ENCODE measurements at places on chromosomes 7 and 10.

DNA sequence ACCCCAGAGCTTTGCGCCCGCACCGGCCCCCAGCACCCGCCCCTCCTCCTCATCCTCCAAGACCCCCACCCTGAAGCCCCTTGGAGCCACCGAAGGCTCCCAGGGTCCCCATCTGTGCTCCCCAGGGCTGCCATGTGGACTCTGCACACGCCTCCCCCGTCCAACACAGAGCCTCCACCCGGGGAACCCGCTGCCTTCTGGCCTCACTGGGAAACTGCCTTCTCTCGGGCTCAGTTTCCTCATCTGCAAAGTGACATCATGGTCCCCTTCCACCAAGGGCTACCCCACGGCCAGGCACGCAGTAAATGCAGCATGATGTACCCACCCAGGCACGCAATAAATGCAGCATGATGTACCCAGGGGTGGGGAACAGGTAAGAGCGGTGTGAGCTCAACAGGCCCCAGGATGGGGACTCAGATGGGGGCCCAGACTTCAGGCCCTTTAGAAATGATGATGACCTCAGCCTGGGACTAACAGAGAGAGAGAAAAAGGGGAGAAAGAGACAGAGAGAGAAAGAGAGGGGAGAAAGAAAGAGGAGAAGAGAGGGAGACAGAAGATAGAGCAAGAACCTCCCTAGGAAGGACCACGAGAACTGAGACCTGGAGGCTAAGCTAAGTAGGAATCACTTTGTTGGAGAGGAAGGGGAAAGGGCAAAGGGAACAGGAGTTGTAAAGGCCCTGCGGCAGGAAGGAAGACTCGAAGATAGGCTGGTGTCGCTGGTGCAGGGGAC is 2.5 kb upstream of the MICALL2 start:
- DNase-seq, result no peak

- no peak for DNase-seq
Measured at GRCh38 chr7:151551820-151552219, 32.1 kb upstream of the RHEB start.

GRCh38 chr10:62844280-62845011 is 28.3 kb upstream of the EGR2 start:
- DNase-seq, result no peak

DNA sequence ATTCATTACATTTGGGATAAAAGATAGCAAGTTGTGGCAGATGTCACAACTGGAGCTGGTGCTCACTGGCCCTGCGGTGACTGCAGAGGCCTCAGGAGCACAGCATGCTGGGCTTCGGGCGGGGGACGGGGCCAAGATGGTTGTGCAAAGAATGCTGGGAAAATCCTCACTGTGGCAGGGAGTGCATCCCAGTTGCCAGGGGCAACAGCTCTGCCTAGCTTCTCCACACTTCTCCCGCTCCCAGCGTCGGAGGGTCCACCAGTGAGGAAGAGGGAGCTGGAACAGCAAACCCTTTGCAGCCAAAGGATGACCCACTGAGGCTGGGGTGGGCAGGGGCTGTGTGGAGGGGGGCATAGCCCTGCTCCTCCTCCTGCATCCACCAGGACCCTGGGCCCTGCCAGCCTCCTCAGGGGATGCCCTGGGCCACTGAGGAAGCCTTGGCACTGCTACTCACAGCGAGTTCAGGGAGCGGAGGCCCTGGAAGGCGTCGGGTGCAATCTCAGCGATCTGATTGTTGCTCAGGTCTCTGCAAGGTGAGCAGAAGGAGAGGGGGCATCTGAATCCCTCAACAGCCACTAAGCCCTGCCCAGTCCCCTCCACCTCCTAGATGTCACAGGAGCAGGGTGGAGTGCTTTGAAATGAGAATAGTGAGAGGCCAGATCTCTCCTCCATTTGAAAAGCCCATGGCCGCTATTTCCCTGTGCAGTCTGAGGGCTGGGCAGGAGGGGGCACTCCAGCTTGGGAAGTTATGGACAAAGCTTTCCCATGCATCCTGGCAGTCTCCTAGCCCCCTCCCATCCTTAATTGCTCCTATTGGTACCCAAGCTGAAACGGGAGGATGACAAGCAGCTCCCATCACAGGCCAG is 126.5 kb downstream of the SLIT1 start:
- no peak for DNase-seq

- DNase-seq, result no peak
Measured at GRCh38 chr10:95501203-95502094, 59.7 kb downstream of the SORBS1 start.

DNA sequence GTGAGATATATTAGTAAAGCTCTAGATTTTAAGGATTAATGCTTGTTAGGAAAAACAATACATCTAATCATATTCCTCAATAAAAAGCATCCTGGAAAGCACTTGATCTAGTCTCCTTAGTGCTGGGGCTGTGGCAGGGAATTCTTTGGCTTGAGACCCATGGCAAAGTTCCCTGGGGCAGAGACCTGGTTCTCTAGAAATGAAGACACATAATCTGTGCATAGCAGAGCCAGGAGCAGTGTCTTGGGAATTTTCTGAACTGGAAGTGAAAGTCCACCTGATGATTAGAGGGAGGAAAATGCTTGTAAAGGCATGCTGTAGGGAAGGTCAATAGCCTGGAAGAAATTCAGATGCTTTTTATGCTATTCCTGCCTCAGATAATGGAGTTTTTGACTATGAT is 247.4 kb downstream of the CDK14 start:
- no peak for DNase-seq

DNA sequence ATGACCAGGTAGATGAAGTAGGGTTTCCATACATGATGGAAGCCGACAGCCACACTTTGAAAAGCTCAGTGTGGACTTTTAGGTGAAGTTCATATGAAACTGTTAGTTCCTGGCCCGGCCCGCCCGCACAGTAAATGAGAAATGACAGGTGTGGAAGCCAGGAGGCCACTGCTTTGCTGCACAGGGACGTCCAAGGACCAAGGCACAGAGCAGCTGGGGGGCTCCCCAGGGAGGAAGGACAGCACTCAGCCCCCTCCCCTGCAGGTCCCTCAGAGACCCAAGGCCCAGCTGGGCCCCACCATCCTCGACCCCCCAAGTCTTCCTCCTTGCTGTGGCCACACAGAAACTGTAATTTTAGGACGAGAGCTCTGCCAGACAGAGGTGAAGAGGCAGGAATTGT is 219.2 kb downstream of the PTPRN2 start:
- DNase-seq, result no peak

DNA sequence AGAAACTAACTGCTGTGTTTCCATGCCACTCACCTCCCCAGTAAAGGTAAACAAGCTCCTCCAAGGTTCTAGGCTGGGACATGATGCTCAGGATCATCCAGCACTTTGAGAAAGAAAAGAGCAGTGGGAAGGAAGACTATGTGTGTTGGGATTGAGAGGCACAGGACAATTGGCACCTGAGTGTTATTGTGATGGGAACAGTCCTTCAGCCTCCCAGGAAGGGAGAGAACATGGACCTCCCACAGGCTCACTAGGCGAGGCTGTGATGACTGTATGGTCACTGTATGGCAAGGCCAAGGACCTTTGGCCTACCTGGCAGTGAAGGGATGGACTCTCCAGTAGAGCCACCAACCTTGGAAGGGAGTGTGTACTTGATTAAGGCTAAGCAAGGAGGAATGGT is 123.2 kb upstream of the UNC5B start:
- DNase-seq, result no peak

DNA sequence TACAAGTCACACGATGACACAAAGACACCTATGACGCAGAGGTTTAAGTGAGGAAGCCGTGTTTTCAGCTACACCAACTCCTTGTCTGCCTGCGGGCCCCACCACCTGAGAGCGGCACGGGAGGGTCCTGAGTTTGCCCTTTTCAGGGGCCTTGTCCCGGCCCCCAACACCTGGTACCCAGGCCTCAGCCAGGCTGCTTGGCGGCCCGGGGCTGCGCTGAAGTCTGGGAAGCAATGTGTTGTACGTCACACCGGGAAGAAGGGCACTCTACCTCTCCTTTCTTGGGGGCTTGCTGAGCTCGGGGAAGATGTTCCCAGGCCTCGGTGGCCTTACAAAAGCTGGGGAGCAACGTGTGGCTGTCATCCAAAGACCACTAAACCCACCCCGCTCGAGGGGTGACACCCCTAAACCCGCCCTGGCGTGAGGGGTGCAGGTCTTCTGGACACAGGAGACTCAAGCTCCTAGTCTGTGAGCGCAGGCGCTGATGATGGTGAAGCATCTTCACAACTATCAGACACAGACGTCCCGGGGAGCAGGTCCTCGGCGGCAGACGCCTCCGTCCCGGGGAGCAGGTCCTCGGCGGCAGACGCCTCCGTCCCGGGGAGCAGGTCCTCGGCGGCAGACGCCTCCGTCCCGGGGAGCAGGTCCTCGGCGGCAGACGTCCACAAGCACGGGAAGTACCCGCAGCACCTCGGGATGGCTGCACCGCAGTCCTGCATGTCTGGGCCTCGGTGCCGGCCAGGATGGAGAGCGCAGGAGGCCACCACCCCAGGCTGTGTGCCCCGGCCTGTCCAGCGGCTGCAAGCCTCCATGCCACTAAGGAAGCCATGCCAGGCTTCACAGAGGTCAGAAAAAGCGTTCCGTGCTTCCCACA is 15.4 kb downstream of the CFAP46 start:
- no peak for DNase-seq

DNA sequence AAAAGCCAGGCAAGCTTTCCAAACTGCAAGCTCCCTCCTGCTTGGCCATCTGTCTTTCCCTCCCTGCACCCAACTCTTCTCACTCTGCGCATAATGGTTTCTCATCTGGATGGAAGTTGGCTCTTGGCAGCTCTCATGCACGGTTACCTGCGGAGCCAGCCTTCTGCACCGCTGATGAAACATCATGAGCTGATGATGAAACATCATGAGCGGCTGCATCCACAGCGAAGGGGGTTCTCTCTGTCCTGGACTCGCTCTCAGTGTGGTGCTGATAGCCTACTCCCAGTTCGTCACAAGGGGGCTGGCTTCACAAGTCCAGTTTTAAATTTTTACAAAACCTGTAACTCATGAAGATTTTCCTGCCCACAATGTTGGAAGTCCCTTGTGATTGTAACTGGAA is 457.5 kb downstream of the ACTR3B start:
- no peak for DNase-seq

DNA sequence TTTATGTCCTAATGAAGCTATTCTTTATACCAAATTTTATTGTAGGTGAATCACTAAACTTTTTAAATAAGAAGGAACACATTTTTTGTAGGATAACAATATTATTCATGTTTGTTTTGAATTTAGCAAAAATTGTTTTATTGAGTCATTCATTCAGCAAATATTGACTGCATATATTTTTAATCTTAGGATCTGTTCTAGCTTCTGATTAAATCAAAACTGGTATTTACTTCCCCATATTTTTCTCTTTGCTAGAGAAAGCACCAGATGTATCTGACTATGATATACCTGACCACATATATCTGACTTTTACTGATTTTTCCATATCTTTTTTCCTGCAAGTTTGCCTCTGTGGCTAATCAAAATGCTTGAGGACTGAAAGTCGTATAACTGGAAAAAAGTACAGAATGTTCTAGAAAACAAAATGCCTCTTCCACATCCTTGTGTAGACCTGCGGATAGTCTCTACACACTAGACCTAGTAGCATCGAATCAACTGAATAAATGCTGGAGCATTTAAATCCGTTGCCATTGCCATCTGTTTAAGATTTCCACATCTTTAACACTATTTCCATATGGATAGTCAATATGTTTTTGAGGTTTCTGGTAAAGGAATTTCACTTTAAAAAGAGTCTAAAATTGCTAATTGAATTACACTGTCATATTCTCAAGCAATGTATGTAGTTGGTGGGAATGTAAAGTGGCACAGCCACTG is 594.7 kb downstream of the KCNMA1 start:
- no peak for DNase-seq

- DNase-seq, result no peak
Measured at GRCh38 chr7:38375453-38375852, 102.0 kb upstream of the TARP start.

DNA sequence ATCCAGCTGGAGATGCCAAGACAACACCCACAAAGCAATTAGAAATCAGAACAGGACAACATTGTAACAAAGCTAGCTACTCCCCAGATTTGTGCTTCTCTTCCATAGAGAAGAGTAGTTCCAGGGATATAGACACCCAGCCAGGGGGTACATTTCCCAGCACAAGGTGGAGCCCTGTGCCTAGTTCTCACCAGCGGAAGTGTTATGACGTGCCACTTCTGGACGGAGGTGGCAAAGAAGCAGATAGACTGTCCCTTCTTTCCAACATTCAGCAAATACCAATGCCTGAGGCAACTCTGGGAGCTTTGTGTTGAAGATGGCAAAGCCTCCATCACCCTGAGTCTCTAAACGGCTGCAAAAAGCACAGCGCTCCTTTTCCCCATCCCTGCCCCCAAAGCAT is 23.4 kb upstream of the GSAP start:
- DNase-seq, result no peak

DNA sequence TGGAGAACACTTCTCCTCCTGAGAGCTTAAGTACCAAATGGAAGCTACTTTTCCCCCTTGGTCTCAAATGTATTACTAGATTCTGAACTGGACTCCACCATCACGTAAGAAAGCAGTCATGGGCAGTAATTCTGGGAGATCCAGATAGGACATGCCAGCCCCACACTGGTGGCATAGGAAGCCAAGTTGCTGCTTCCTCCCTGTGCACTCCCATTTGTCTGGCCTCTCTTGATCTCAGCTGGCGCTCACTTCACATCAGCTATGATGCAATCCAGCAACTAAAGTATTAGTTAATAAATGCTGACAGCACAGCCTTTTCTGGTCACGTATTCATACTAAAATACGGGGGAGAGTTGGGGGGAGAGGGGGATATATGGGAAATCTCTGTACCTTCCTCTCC is 3.4 kb upstream of the IL6 start:
- no peak for DNase-seq

- DNase-seq, result no peak
Measured at GRCh38 chr7:151822541-151823181, 54.3 kb downstream of the PRKAG2 start.

- peak; percentile 34 for DNase-seq
Measured at GRCh38 chr10:63157845-63158624, 24.9 kb downstream of the NRBF2 start.

DNA sequence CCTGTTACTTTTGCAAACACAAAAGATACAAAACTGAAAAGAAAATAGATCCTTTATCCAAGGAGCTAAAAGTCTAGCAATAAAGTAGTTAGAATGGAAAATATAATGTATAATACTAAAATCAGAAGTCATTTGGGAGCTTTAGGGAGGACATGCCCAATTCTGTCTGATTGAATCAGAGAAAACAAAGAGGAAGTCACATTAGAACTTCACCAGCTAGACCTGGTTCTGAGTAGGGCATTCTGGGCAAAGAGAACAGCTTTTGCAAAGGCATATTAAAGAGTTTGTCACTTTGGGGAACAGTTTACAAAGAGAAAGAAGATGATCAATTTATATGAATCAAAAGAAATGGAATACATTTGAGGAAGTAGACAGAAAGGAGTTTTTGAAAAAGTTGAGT is 107.0 kb upstream of the PRSS1 start:
- no peak for DNase-seq

GRCh38 chr10:88687853-88688467 is 18.1 kb upstream of the LIPK start:
- DNase-seq, result no peak

Measured in stimulated activated CD4-positive, alpha-beta T cell treated with anti-CD3 and anti-CD28 coated beads, Interleukin-2, amount 100 ng/mL, for 48 hours (primary cell).